ENCODE measurements at places on chromosomes 11 and 22.

DNA sequence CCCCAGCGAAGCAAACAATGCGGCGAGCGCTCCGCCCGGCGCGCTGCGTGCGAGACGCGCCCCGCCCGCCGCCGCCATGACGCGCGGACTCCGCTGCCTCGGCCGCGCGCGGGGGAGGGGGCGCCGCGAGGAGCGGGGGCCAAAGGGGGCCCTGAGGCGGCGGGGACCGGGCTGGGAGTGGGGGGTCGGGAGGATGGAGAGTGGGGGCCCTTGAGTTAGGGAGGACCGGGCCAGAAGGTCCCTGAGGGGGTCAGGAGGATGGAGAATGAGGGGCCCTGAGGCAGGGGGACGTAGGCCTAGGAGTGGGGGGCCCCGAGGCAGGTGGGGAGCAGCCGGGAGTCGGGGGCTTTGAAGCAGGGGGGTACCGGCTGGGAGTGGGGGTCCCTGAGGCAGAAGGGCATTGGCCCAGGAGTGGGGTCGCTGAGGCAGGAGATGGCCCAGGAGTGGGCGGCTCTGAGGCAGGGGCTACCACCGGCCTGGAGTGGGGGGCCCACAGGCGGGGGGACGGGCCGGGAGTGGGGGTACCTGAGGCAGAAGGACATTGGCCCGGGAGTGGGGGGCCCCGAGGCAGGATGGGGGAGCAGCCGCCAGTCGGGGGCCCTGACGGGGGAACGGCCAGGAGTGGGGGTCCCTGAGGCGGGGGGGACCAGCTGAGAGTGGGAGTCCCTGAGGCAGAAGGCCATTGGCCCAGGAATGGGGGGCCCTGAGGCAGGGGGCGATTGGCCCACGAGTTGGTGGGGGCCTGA, at the start of gene BRD1:
Gene BRD1 (minus strand): TSS at position 21 of the 746 bp plus-strand sequence. CDS start 3,556 bp downstream, outside the sequence.
- DNase-seq: peak; percentile 28

DNA sequence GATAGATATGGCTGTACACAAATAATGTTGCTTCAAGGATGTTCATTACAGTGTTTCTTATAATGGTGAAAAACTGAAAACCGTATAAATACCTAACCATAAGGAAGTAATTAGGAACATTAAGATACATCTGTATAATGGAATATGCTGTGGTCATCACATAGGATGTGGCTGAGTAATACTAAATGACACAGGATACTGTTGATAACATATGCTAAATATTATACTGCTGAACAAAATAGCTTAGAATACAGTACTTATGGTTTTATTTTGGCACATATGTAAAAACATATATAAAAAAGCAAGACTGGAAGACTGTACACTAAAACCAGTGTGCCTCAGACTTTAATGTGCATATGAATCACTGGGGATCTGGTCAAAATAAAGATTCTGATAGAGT, 43.8 kb downstream of the FBXO7 start:
- no peak for DNase-seq

GRCh38 chr11:44300844-44301563, 8.9 kb downstream of the ALX4 start:
- no peak for DNase-seq

DNA sequence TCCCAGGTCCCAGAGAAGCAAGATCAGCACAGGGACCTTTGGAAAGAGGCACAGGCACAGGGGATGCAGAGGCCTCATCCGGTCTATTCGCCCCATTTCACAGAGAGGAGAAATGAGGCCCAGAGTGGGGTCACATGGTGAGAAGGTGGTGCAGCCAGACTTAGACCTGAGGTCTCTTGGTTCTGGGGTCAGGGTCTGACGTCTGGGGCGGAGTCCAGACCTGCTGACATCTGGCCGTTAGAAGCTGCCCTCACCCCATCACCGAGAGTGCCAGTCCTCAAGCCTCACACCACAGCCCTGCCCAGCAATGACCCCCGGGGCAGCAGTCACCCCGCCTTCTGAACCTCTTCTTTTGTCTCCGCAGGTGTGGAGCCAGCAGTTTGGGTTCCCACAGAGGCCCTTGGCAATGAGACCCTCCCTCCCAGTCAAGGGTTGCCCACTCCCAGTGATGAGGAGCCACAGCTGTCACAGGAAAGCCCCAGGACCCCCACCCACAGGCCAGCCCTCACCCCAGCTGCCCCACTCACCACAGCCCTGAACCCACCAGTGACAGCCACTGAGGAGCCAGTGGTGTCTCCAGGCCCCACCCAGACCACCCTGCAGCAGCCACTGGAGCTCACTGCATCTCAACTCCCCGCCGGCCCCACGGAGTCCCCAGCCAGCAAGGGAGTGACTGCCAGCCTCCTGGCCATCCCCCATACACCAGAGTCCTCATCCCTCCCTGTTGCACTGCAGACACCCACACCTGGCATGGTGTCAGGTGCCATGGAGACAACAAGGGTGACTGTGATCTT, 62.4 kb downstream of the OTOG start:
- DNase-seq: no peak

GRCh38 chr22:41862160-41862529, 29.2 kb downstream of the SREBF2 start:
- DNase-seq: no peak

- peak; percentile 87 for DNase-seq
These were observed 35.5 kb upstream of the CCDC188 start for GRCh38 chr22:20186183-20186870.

GRCh38 chr11:69333879-69334278, 39.9 kb downstream of the MYEOV start:
- DNase-seq: no peak

GRCh38 chr11:68956142-68956541, 24.6 kb downstream of the MRGPRD start:
- peak; percentile 77 for DNase-seq

DNA sequence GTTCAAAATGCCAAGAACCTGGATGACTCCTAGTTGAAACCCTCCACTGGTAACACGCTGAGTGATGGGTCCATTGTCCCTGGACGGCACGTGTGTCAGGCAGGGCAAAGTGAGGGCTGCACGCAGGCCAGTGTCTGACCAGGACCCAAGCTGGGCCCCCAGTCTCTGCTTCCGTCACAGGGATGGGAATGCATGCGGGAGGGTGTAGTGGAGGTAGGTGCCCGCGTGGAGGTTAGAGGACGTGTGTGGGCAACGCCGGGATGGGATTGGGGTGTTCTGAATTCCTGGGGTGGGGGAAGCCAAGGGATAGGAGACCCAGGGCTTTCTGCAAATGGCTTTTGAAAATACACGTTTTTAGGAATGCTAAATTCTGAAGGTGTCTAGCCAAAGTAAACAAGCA, 943.3 kb downstream of the BRD1 start:
- no peak for DNase-seq

DNA sequence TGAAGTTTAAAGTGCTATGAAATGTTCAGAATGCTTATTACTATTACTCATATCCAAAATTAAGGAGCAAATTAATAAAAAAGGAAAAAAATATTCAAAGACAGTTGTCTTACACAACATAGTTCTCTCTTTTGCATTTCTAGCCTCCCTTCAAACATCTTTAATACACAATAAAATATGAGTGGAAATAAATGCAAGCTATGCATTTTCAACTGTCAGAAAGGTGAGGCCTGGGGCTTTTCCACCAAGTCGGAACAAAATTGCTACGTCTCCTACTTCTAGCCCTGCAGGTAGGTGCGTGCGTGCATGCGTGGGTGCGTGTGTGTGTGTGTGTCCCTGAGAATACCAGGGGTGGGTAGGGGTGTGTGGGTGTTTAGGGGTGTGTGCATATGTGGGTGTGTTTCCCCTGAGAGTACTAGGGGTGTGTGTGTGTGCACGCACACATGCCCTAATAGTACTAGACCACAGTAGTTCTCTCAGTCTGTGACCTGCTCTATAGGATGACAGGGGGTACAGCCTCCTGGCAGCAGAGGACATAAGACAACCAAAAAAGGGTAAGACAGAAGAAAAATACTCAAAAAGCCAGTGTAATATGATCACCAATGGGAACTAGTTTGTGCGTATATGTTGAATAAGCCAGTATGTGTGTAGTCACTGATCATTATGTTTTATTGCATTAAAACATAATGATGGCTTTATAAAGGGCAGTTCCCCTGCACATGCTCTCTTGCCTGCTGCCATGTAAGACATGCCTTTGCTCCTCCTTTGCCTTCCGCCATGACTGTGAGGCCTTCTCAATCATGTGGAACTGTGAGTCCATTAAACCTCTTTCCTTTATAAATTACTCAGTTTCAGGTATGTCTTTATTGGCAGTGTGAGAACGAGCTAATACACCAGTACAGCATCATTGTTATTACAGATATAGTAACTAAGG, 89.4 kb downstream of the FAM168A start:
- DNase-seq: no peak

DNA sequence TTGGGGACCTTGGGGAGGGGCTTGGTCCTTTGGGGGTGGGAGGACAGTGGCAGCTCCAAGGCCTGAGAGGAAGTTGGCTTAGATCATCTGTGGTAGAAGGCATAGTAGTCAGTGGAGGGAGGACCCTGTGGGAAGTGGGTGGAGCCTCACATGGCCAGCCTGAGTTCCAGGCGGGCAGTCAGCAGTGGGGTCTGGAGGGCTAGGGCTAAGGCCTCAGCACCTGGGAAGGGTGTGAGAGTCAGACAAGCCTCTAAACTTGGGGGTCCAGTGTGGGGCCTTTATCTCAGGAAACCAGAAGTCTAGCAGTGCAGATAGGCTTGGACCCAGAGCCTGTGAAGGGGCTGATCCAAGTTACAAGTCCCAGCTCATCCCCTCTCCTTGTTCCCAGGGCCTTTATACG, 4.0 kb downstream of the NLRX1 start:
- no peak for DNase-seq

- DNase-seq: no peak
These were observed 135.2 kb downstream of the MAML2 start for GRCh38 chr11:96207459-96208449.

DNA sequence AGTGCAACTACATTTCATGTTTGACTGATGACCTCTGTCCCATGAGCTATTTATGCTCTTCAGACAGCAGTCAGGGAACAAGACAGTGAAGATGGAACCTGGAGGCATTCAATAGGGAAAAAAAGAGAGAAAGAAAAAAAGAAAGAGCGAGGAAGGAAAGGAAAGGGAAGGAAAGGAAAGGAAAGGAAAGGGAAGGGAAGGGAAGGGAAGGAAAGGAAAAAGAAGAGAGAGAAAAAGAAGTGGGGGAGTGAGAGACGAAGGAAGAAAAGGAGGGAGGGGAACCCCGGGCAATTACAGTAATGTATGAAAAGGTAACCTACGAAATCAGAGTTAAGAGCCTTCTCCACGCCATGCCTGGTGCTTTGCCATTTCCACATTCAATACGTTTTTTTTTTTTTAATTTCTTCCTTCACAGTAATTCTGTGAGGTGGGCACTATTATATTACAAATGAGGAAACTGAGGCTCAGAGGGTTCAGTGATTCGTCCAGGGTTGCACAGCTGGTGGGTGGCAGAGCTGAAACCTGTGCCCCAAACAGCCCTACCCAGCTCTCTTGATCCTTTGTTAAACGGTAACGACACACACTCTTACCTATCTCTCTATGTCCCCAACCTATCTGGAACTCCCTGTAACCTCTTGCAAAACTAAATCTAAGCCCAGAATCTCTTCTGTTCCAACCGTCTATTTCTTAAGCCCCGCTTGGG, 39.3 kb downstream of the ETS1 start:
- no peak for DNase-seq

DNA sequence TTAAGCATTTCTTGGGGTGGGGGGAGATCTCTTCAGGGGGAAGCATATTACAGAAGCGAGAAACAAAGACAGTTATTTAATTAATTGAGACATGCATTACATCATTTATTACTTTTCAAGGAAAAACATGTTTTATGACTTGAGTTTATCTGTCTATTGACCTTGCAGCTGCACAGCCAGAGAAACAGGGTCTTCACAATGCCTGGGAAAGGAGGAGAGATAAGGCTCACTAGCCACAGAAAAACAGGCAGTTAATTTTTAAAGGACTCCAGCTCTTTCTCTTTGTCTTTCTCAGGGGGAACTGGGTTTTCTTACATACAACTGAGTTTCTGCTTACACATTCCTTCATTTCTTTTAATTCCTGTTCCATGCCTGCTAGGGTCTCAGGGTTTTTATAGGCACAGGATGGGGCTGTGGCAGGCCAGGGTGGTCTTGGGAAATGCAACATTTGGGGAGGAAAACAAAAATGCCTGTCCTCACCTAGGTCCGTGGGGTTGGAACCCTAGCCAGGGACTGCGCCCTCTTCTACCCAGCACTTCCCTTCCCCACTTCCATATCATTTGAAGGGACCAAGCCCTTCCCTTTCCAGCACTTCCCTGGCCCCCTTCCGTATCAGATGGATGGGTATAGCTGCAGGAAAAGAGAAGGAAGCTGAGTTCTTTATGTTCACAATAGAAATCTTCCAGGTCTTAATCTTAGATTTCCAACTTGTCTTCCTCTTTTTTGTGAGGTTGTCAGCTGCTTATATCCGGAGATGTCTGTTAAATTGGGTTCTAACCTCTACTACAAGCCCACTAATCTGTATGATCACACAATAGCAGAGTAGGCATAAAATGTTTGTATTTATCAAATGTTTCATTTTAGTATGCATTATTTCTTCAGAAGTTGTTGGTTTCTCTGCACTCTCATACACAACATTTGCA, 38.3 kb downstream of the BIRC2 start:
- no peak for DNase-seq

GRCh38 chr11:74680703-74681531, 50.3 kb downstream of the CHRDL2 start:
- DNase-seq: peak; percentile 14

- DNase-seq: no peak
These were observed 50.5 kb upstream of the POU2AF2 start for GRCh38 chr11:111194860-111195568.

GRCh38 chr11:133269267-133269666, 263.0 kb downstream of the OPCML start:
- DNase-seq: no peak

GRCh38 chr11:104573441-104573990, 324.7 kb downstream of the CASP12 start:
- DNase-seq: no peak

- no peak for DNase-seq
These were observed 858.8 kb downstream of the METTL15 start for GRCh38 chr11:28966951-28967350.

- DNase-seq: no peak
These were observed 4.0 kb downstream of the TOMM22 start for GRCh38 chr22:38685761-38686160.

- DNase-seq: no peak
These were observed 886 bp downstream of the PITPNM1 start for GRCh38 chr11:67504005-67504949.

GRCh38 chr22:42716649-42717127, 4.0 kb downstream of the A4GALT start:
- DNase-seq: no peak

DNA sequence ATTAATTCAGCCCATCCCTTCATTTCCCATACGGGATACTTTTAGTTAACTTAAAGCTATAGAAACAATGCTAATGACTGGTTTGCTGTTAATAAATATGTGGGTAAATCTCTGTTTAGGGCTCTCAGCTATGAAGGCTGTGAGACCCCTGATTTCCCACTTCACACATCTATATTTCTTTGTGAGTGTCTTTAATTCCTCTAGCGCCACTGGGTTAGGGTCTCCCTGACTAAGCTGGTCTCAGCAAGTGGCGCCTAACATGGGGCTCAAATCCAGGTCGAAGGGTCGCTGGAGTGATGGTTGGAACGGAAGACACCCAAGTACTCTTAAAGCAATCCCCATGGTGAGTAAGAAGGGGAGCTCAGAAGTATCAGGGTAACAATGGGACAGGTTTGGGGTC, 14.4 kb upstream of the OOSP1 start:
- DNase-seq: no peak

All from H9 (cell line).